ENCODE measurements at places on chromosomes 1 and 21. TPM values are rescaled to one million over a fixed set of nuclear protein-coding genes. Genes with fewer than 3 reads are reported as not detected.

DMBX1 gene
- total RNA-seq: not detected

ASPM gene
- total RNA-seq: 65.4 TPM

USH2A gene
- total RNA-seq: under 0.01 TPM

RHOC gene
- 65.4 TPM for total RNA-seq

RGS8 gene
- 2.5 TPM for total RNA-seq

L1TD1 gene
- 280 TPM for total RNA-seq

KRTAP7-1 gene
- not detected for total RNA-seq

CYYR1 gene
- total RNA-seq: 25.6 TPM

RABGGTB gene
- 162 TPM for total RNA-seq

HEYL gene
- total RNA-seq: 4.5 TPM

FAM110D gene
- 0.24 TPM for total RNA-seq

C1orf185 gene
- not detected for total RNA-seq

CD5L gene
- total RNA-seq: not detected

CFHR2 gene
- total RNA-seq: not detected

CCDC17 gene
- total RNA-seq: 1.0 TPM

ADORA1 gene
- 3.8 TPM for total RNA-seq

RNU1-2 gene
- total RNA-seq: under 0.01 TPM

BLACAT1 gene
- 5.6 TPM for total RNA-seq

C1QTNF12 gene
- 3.0 TPM for total RNA-seq

LRRN2 gene
- 2.6 TPM for total RNA-seq

DEPDC1 gene
- 47.0 TPM for total RNA-seq

EBNA1BP2 gene
- total RNA-seq: 130 TPM

ILDR2 gene
- 2.4 TPM for total RNA-seq

ACBD3 gene
- 36.2 TPM for total RNA-seq

ZNF648 gene
- total RNA-seq: 0.58 TPM

SPRR5 gene
- not detected for total RNA-seq

HLX gene
- 0.07 TPM for total RNA-seq

TENT5C gene
- total RNA-seq: 1.2 TPM

CLCN6 gene
- total RNA-seq: 16.3 TPM

F11R gene
- total RNA-seq: 194 TPM

ACTL8 gene
- total RNA-seq: 0.70 TPM

CACNA1S gene
- 0.04 TPM for total RNA-seq

OR2G6 gene
- not detected for total RNA-seq

SAMSN1 gene
- total RNA-seq: 2.0 TPM

Data from GM23338 (cell line).